GM12878 (cell line): ENCODE measurements at places on chromosomes 1 and 21.

- no peaks in the 10 kb centered on the region; the same call in 1 of the 2 replicates for H3K4me1 ChIP-seq
- H3K27me3 ChIP-seq, result no peaks in the 10 kb centered on the region
- H3K27ac ChIP-seq, result no peak overlapping the region
- H3K4me3 ChIP-seq, result no peak overlapping the region
- H3K36me3 ChIP-seq, result peaks cover 3% of the 10 kb centered on the region
- DNase-seq, result no peak
These were observed 7.4 kb downstream of the KLHL12 start for GRCh38 chr1:202919615-202920014.

- no peak overlapping the region for H3K4me3 ChIP-seq
- peak overlapping the region; percentile 50 for H3K27ac ChIP-seq
- DNase-seq, result no peak
- H3K27me3 ChIP-seq, result no peaks in the 10 kb centered on the region
- peaks cover 42% of the 10 kb centered on the region for H3K4me1 ChIP-seq
These were observed 31.7 kb upstream of the CACYBP start for GRCh38 chr1:174967845-174968705.

DNA sequence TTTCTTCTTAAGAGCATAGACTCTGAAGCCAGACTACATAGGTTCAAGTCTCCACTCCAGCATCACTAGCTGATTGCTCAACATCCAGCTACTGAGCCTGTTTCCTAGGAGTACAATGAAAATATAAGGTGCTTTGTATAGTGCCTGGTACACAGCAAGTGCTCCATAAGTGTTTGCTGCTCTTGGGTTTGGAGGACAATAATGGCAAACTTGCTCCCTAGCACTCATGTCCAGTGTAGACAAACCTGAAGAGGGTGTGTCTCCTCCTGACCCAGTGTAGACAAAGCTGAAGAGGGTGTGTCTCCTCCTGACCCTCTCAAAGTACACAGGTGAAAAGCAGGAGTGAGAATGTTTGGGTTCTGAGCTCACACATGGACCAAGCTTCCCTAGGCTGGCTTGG lies 10.5 kb upstream of the ECE1 start:
- H3K4me3 ChIP-seq, result no peak overlapping the region
- no peak overlapping the region for H3K27ac ChIP-seq
- DNase-seq, result no peak

DNA sequence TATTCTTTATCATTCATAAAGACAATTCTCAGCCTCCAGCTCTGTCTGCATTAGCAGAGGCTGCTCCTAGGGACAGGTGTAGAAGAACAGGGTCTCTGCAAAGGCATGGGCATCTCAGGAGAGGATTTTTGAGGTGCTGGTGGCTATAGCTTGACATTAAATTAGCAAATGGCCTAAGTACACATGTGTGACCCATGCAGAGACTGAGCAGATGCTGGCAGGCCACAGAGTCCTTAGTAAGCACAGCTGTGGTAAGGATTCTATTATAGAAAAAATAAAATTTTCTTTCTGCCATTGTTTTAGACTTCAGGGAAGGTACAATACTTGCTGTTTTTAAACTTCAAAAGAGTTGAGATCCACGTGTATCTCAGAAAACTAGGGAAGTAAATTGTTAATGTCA lies 177.5 kb upstream of the DUSP10 start:
- no peak overlapping the region for H3K4me3 ChIP-seq
- H3K4me1 ChIP-seq, result no peaks in the 10 kb centered on the region
- H3K27me3 ChIP-seq, result no peaks in the 10 kb centered on the region
- no peak overlapping the region for H3K27ac ChIP-seq
- no peak for DNase-seq

DNA sequence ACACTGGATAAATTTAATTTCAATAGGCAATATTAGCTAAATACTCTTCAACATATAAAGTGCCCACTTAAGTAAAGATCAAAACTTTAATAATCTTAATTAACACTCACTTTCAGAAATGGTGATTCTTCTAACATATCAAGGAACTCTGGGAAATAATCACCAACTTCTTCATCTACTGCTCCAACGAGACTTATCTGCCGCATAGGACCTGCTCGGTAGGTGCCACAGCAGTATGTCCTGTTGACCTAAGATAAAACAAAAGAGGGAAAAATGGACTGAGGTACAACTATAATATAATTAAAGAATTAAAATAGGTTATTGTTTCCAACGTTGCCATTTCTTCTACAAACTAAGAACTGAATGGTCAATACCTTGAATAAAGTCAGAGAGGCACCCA lies 18.3 kb upstream of the PHTF1 start:
- no peak overlapping the region for H3K27ac ChIP-seq
- H3K36me3 ChIP-seq, result peaks cover 14% of the 10 kb centered on the region
- H3K27me3 ChIP-seq, result no peaks in the 10 kb centered on the region

DNA sequence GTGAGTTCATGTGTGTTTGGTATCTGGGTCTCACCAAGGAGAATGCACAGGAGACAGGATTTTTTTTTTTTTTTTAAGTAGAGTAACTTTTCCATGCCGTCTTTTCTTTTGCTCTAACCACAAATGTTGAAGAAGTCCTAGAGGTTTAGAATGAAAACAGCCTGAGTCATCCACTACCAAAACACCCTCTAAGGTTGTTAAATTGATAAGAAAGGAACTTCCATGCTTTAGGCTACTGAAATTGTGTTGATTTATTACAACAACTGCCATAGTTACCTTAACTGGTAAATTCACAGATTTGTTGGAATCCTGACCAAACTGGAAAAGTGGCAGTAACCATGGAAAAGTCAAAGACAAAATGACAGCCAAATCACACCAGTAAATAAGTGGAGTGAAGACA lies 375.6 kb downstream of the AMY1C start:
- DNase-seq, result no peak
- H3K4me3 ChIP-seq, result no peak overlapping the region
- H3K27me3 ChIP-seq, result no peaks in the 10 kb centered on the region
- no peak overlapping the region for H3K27ac ChIP-seq
- H3K4me1 ChIP-seq, result no peaks in the 10 kb centered on the region

GRCh38 chr1:21291184-21291583 lies 921 bp upstream of the ECE1 start:
- peak overlapping the region; percentile 72 for H3K27ac ChIP-seq
- peak overlapping the region; percentile 80; the same call in 1 of the 2 replicates for H3K4me3 ChIP-seq
- no peaks in the 10 kb centered on the region for H3K36me3 ChIP-seq
- H3K4me1 ChIP-seq, result peaks cover 64% of the 10 kb centered on the region
- H3K27me3 ChIP-seq, result no peaks in the 10 kb centered on the region

DNA sequence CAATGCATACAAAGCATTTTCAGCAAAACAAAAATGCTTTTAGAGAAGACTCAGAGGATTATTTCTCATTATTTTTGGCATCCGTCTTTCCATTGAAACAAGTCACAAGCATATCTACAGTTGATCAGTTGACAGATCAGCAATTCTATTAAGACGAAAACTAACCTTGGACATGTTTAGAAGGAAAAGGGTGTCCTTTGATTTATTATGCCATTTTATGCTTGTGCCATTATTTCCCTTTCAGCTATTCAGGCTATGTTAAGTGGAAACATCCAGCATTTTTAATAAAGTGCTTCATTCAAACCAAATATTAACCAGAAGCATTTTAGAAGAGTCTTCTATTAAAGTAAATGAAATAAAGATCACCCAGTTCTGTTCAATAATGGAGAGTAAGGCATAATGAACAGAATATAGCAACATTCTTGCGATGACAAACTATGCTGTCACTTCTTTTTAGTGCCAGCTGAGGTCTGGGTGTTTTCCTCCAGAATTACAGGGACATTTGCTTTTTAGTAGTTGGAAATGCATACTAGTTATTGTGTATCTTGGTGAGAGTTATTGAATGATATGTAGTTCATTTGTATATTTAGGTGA lies 481.4 kb downstream of the PLA2G4A start:
- H3K4me1 ChIP-seq, result no peaks in the 10 kb centered on the region
- DNase-seq, result no peak
- H3K27ac ChIP-seq, result no peak overlapping the region
- H3K36me3 ChIP-seq, result no peaks in the 10 kb centered on the region
- no peaks in the 10 kb centered on the region for H3K27me3 ChIP-seq

GRCh38 chr1:171160211-171160610 lies 24.9 kb upstream of the FMO2 start:
- H3K4me1 ChIP-seq, result no peaks in the 10 kb centered on the region
- H3K27me3 ChIP-seq, result no peaks in the 10 kb centered on the region
- H3K4me3 ChIP-seq, result no peak overlapping the region
- no peaks in the 10 kb centered on the region for H3K36me3 ChIP-seq
- H3K27ac ChIP-seq, result no peak overlapping the region

DNA sequence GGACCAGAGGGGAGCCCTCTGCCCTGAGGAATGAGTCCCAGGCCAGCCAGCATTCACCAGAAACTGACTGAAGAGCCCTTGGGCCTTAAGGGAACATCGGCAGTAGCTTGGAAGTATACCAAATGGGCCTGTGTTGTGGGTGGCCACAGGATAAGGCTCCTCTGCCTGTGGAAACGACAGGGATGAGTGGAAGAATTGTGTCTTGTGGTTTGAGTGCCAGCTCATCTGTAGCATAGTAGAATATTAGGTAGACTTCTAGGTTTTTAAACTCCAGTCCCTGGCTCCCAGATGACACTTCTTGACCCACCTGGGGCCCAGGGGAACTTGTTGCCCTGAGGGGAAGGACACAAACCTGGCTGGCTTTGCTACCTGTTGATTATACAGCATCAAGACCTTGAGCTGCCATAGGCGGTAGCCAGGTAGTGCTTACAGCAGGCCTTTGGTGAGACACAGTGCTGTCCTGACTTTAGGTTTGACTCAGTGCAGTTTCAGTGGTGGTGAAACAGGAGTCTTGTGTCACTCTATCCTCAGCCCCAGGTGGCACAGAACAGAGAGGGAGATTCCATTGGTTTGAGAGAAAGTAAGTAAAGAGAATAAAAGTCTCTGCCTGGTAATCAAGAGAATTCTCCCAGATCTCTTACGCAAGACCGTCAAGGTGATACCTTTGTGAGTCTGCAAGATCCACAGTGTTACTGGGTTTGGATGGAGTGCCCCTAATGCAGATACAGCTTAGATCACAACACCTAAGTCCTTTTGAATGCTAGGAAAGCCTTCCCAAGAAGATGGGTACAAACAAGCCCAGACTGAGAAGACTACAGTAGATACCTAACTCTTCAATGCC lies 50.2 kb downstream of the RABGAP1L start:
- H3K36me3 ChIP-seq, result no peaks in the 10 kb centered on the region
- H3K27me3 ChIP-seq, result no peaks in the 10 kb centered on the region
- peak overlapping the region; percentile 42; the same call in 1 of the 2 replicates for H3K27ac ChIP-seq
- peaks cover 28% of the 10 kb centered on the region for H3K4me1 ChIP-seq
- DNase-seq, result no peak

DNA sequence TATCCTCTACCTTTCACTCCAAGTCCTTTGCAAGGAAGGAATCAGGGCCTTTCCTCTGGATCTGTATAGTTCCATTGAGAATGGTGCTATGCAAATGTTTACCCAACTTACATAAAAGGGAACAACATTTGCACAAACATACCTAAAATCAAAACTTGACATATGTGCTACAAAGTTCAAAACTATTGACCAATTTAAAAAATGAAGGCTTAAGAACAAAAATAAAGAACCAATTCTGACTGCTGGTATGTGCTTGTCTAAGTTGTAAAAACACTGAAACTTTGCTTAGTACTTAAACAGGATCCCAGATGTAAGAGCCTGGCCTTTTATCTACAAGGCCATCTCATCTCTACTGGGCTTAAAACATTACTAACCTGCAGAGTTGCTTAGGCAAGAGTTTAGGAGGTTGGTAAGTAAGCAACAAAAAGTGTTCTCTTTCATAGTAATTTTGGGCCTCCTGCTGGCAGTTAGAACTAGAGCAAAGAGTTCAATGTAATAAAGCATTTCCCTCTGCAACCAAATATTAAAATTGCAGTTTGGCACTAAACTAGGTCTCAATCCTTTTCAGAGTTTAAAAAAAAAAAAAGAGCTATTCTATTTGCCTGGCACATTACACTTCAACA lies 2.0 kb downstream of the SCMH1 start:
- H3K36me3 ChIP-seq, result no peaks in the 10 kb centered on the region
- H3K4me3 ChIP-seq, result peak overlapping the region; percentile 45; the same call in 1 of the 2 replicates
- H3K4me1 ChIP-seq, result peaks cover 17% of the 10 kb centered on the region
- no peaks in the 10 kb centered on the region for H3K27me3 ChIP-seq
- peak overlapping the region; percentile 81; the same call in 1 of the 2 replicates for H3K27ac ChIP-seq
- DNase-seq, result no peak

DNA sequence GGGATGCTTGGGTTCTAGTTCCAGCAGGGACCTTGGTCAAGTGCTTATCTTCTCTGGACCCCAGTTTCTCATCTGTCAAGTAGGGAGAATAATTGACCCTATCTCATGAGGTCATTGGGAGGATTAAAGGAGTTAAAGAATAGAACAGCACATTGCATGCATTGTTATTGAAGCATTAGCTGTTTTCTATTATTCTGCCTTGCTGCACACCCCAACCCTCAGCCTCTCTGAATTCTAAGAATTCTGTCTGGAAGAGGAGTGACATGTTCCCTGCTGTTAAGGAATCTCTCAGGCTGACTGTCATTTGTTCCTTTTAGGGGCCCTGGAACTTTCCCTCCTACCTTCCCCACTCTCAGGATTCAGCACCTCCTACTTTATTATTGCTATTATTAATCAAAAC lies 73.9 kb downstream of the NENF start:
- no peak overlapping the region for H3K4me3 ChIP-seq
- no peak for DNase-seq
- no peaks in the 10 kb centered on the region for H3K36me3 ChIP-seq
- H3K4me1 ChIP-seq, result peaks cover 5% of the 10 kb centered on the region; the same call in 1 of the 2 replicates
- H3K27me3 ChIP-seq, result no peaks in the 10 kb centered on the region; the same call in 1 of the 2 replicates
- no peak overlapping the region for H3K27ac ChIP-seq

DNA sequence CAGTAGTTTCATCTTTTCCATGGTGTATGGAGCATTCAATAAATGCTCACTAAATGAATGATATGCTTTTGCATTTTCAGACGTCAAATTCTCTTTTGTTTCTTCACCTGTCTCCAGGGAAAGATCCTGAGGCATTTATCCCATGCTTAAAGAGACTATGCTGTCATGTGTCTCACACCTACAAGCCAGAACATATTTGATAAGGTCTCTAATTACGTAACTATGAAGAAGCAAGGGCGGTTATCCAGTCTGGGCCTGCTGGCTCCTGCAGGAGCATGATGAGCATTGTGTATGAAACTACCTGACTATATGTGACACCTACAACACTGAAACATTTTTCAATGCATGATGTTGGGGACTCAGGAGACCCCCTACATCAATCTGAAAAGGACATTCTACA lies 51.8 kb downstream of the FBXO42 start:
- no peak for DNase-seq
- no peak overlapping the region for H3K27ac ChIP-seq

DNA sequence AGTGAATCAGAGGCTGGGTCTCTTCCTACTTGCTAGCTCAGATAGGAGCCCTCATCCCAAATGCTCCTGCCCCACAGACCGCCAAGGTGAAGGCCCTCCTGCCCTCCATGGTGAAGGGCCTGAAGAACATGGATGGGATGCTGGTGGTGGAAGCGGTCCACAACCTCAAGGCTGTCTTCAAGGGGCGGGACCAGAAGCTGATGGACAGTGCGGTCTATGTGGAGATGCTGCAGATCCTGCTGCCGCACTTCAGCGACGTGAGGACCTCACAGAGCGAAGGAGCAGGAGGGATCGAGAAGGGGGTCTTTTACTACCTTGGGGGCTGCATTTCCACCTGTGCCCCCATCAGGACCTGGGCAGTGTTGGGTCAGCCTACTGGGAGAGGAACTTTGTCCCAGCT lies 14.6 kb upstream of the TTC4 start:
- H3K4me1 ChIP-seq, result no peaks in the 10 kb centered on the region
- peaks cover 3% of the 10 kb centered on the region; the same call in 1 of the 2 replicates for H3K27me3 ChIP-seq
- H3K27ac ChIP-seq, result no peak overlapping the region
- H3K4me3 ChIP-seq, result no peak overlapping the region
- no peaks in the 10 kb centered on the region for H3K36me3 ChIP-seq

- H3K4me3 ChIP-seq, result no peak overlapping the region
- H3K36me3 ChIP-seq, result no peaks in the 10 kb centered on the region
- DNase-seq, result no peak
These were observed 10.5 kb downstream of the PADI2 start for GRCh38 chr1:17108786-17109185.

- DNase-seq, result no peak
- no peak overlapping the region for H3K27ac ChIP-seq
- H3K36me3 ChIP-seq, result no peaks in the 10 kb centered on the region
- peak overlapping the region; percentile 57; the same call in 1 of the 2 replicates for H3K4me3 ChIP-seq
These were observed 16.5 kb upstream of the AGTRAP start for GRCh38 chr1:11719313-11720032.
